ENCODE measurements at places on chromosomes 3 and 15. TPM values are rescaled to one million over a fixed set of nuclear protein-coding genes. Genes with fewer than 3 reads are reported as not detected.

IL12A gene
- 2.8 TPM for total RNA-seq

DNA sequence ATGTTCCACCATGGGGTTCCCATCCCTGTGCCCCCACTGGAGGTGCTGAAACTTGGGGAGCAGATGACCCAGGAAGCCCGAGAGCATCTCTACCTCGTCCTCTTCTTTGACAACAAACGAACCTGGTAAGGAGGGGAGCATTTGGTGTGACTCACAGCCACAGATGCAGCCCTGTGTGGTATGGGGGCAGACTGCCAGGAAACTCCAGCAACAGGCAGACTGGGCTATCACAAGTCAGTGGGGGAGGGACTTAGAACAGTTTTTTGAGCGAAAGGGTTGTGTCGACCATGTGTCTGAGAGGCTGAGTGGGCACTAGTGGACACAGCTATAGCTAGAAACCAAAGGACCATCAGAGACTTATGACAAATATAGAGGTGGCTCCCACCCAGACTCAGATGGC is 3.4 kb upstream of the OGG1 start:
- no peak for DNase-seq

GRCh38 chr3:58041826-58042324 is 33.7 kb downstream of the FLNB start:
- no peak for DNase-seq

- no peak for DNase-seq
Observed at GRCh38 chr3:61589856-61590255, 28.5 kb downstream of the PTPRG start.

DNA sequence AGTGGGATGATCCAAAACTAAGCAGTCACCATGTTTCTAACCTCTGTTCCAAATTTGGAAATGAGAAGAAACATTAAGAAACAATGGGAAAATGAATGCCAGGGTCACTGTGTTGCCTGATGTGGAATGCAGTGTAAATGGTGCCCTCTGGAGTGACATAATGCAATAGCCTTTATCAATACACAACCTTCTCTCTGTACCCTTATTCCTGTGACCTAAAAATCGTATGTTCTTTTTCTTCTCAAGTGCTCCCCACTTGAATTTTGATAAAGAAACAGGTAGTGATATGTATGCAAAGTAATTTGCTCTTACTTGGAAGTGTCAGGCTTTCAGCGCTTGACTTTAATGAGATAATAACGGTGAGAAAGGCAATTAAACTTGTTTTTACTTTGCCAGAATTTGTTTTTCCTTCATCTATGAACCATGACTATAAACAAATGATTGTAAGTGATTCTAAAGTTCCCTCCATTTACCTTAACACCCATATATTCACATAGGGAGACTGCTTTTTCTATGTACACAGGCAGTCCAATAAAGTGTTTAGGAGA is 145.8 kb upstream of the THRB start:
- peak; percentile 27 for DNase-seq

GRCh38 chr3:102727340-102727739 is 292.5 kb downstream of the ZPLD1 start:
- DNase-seq = no peak

HGD gene
- 0.59 TPM for total RNA-seq

DNA sequence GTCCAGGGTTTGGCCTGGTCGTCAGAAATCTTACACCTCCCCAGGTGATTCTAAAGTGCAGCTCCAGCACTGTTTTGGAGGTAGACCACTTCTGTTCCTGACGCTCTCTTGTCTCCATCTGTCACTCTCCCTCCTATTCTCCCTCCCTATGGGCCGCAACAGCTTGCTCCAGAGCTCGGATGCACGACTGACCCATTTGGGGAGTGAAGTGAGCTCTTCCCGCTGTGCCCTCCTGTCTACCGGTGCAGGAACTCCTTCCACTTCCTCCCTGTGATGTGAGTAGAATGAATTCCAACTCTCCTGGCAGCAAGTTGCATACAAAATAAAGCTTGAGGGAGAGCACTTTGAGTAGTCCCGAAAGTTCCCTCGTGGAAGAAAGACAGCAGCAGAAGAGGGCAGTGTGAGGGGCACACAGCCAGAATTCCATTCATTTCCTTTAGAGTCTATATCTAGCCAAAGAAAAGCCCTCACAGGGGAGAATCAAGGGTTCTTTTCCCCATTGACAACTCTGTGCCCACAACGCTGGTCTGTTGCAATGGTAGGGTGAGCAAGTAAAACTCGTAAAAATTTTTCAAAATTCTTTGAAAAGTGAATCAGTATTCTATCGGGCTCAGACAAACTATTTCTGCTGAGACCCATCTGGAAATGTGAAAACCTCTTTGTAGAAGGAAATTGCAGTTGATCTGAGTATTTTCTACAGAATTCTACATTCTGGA is 39.9 kb upstream of the BDH1 start:
- no peak for DNase-seq

DNA sequence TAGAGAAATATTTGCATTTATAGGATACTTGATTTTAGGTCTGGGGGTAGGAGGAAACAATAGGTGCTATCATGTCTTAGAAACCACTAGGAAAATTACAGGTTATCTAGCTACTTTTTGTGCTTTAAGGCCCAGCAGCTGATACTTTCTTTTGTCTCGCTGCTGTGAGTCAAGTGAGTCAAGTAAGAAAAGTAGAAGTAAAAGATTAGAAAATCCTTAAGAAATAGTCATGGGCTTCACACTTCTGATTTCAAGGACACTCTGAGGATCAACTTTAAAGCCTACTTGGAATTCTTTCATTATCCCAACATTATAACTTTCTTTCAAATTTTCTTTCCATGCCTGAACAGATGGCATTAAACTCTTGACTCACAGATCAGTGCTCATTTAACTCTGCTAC is 95.2 kb upstream of the RBMS3 start:
- DNase-seq = no peak

GRCh38 chr3:37243820-37244748 is 69.7 kb upstream of the LRRFIP2 start:
- DNase-seq = peak; percentile 44

GRCh38 chr15:68684476-68684875 is 105.7 kb downstream of the CORO2B start:
- DNase-seq = no peak

GRCh38 chr15:91624353-91624968 is 229.0 kb upstream of the SLCO3A1 start:
- no peak for DNase-seq

NAALADL2 gene
- 2.9 TPM for total RNA-seq

PTPRG gene
- 32.1 TPM for total RNA-seq

- DNase-seq = peak; percentile 12
Observed at GRCh38 chr15:39248204-39248603, 332.7 kb upstream of the THBS1 start.

CCR1 gene
- 0.10 TPM for total RNA-seq

DNA sequence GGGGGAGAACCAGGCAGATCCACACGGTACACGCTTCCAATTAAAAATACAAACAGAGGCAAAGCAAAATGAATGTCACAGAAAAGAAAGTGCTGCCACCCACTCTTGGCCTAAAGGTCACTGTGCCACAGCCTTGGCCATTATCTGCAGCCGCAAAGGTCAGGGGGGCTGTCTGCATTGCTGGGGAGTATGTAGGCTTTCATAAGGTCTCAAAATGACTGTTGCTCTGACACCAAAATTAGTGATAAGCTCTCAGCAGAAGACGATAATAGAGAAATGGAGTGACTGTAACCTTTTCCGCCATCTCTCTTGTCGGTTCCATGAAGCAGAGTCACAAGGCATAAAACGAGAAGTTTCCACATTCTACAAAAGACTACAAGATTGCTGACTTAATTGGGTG is 374.2 kb upstream of the ICE2 start:
- no peak for DNase-seq

SETMAR gene
- 9.4 TPM for total RNA-seq

- DNase-seq = no peak
Observed at GRCh38 chr3:64563751-64564150, 124.0 kb downstream of the ADAMTS9 start.

GRCh38 chr15:58447271-58448010 is 15.7 kb downstream of the LIPC start:
- no peak for DNase-seq

- DNase-seq = no peak
Observed at GRCh38 chr3:186185194-186185787, 76.4 kb upstream of the ETV5 start.

DNA sequence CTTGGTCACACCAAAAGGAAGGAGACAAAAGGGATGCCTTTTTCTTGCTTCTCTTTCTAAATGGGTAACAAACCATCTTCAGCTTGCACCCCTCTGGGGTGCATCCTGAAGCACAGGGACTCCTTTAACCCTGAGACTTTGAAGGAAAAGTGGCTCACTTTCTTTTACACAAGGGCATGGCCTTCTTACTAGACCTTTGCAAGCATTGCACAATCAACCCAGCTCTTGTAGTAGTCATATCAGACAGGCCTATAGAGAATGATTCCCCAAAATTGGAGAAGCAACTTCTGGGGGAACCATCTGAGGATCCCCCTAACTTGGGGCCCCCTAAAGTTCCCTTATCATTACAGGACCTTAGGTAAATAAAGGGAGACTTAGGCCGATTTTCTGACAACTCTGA is 56.1 kb upstream of the GK5 start:
- DNase-seq = no peak

CHST2 gene
- total RNA-seq = 1.7 TPM

Measured in HCT116 (cell line).